ENCODE measurements at places on chromosomes 2 and 18.

- no peak overlapping the region for H3K4me3 ChIP-seq
- no peak for DNase-seq
- H3K4me1 ChIP-seq: no peaks in the 10 kb centered on the region
- H3K27ac ChIP-seq: no peak overlapping the region
Measured at GRCh38 chr2:234879671-234880455, 72.0 kb upstream of the SH3BP4 start.

- H3K36me3 ChIP-seq: no peaks in the 10 kb centered on the region
- H3K4me1 ChIP-seq: no peaks in the 10 kb centered on the region
- no peak for DNase-seq
- H3K4me3 ChIP-seq: no peak overlapping the region
- H3K27ac ChIP-seq: no peak overlapping the region
Measured at GRCh38 chr2:150476286-150476685, 11.2 kb downstream of the RND3 start.

GRCh38 chr2:23593752-23594459 lies 208.9 kb downstream of the KLHL29 start:
- H3K27ac ChIP-seq: no peak overlapping the region
- no peaks in the 10 kb centered on the region for H3K36me3 ChIP-seq
- H3K27me3 ChIP-seq: no peaks in the 10 kb centered on the region
- no peak overlapping the region for H3K4me3 ChIP-seq
- no peak for DNase-seq

- no peak overlapping the region for H3K27ac ChIP-seq
- peaks cover 19% of the 10 kb centered on the region for H3K4me1 ChIP-seq
- no peaks in the 10 kb centered on the region for H3K36me3 ChIP-seq
- no peaks in the 10 kb centered on the region for H3K27me3 ChIP-seq
- no peak overlapping the region for H3K4me3 ChIP-seq
Measured at GRCh38 chr2:68368654-68369336, 3.7 kb downstream of the PLEK start.

DNA sequence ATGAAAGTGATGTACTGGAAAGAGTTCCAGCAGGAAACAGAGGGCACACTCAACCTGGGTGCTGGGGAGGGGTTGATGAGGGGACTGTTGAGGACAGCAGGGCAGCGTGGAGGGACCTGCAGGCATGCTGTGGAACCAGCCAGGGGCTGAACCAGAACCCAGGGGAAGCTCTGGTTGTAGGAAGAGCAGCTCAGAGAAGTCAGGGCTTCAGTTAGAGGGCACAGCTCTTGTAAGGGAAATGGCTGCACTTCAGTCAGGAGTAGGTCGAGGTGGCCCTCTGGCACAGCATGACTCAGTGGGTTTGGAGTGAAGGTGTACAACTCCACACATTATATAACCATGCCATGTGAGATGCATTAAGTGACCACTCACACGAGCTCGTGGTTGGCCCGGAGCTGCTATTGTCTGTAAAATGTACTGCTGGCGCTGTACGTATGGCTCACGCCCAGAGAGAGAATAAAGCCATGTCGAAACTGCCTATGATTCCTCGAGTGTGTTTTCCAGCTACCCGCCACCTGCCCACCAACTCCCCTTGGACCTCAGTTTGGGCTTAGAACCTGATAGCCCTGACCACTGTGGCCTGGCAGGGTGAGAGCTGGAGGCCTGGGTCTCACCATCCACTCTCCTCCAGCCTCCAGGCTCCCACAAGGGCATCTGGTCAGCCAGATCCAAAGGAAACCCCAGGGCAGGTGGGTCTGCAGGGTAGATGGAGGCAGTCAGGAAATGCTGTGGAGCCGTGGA lies 136.5 kb upstream of the HS6ST1 start:
- no peak overlapping the region for H3K27ac ChIP-seq
- DNase-seq: no peak
- no peaks in the 10 kb centered on the region for H3K27me3 ChIP-seq
- no peaks in the 10 kb centered on the region for H3K4me1 ChIP-seq
- H3K36me3 ChIP-seq: no peaks in the 10 kb centered on the region
- no peak overlapping the region for H3K4me3 ChIP-seq

DNA sequence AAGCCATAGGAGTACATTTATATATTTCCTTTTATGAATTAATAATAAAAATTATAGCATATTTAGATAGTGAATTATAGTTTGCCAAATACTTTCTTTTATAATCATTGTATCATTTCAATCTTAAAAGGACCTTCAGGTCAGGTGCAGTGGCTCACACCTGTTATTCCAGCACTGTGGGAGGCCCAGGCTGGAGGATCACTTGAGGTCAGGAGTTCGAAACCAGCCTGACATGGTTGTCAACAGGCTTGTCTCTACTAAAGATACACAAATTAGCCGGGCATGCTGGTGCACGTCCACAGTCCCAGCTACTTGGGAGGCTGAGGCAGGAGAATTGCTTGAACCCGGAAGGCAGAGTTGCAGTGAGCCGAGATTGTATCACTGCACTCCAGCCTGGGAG lies 19.7 kb downstream of the APOB start:
- no peak for DNase-seq
- no peak overlapping the region for H3K4me3 ChIP-seq
- H3K27ac ChIP-seq: no peak overlapping the region
- no peaks in the 10 kb centered on the region for H3K4me1 ChIP-seq
- H3K27me3 ChIP-seq: peaks cover 9% of the 10 kb centered on the region

DNA sequence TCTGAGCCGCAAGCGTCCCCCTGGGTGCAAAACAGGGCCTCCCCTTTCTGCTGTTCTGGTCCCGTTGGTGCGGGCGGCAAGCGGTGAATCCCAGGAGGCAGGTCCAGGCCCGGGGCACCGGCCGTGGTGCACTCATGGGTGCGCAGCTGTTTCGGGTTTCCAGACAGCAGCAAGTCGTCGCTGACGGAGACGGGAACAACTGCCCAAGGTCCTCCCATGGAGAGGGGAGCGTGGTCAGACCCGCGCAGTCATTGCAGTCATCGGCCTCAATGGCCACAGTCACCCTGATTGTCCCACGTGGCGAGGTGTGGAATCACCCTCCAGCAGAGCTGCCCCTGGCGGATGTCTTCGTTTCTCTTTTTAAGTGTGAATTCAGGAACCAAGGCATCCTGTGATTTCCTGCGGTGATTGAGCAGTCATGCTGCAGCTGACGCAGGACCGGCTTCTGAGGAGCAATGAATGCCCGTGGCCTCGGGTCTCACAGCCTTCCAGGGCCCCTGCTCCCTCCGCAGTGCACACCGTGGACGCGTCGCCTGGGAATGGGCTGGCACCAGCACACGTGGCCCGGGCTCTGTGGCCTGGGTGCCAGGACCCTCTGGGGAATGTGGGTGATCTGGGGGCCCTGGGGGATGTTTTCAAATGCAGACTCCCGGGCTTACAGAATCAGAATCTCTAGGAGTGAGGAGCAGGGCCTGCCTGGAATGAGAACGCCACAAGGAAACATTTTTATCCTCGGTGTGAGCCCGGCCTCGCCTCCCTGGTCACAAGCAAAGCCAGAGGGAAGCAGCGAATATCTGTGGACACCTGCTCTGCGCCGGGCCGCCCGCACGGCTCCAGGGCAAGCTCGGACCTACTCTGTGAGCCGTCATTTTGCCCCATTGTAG lies 244.2 kb upstream of the SALL3 start:
- no peak for DNase-seq
- H3K27ac ChIP-seq: no peak overlapping the region
- H3K27me3 ChIP-seq: no peaks in the 10 kb centered on the region
- no peak overlapping the region for H3K4me3 ChIP-seq

DNA sequence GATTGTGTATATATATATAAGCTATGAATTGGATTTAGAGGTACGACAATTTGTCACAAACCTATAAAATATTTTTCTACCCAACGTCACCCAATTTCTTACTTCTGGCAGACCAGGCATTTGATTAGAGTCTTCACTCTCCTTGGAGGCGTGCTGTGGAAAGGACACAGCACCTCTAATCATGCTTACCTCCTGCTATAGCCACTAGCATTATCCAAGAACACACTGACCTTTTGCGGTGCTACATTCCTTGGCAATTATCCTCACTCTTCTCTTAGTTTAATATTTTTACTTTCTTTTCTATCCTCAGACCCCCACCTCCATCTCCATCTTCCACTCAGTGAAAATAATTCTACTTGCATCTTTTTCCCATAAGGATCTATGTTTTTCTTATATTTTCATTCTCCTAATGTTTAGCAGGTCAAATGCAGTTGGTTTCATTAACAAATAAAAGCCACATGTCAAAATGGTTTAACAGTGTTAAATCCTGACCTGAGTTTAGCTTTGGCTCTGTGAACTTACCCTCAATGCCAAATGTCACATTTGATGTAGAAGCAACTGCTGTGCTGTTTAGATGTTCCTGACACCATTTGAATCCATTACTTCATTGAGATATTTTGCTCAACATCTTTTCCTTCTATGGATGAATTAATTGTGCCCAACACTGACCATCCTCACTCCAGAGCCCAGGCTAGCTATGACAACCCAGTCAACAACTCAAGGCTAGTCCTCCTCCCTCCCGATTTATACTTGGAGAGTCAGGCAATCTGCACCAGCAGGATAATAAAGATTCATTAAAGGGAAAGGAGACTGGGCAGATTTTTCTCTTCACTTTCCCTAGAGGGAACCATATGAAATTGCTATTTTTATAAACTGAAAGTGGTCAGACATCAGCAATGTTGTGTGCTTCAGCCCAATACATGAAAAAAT lies 240.5 kb downstream of the MREG start:
- no peaks in the 10 kb centered on the region for H3K27me3 ChIP-seq
- no peak for DNase-seq
- H3K4me3 ChIP-seq: no peak overlapping the region

GRCh38 chr2:2166881-2167280 lies 164.2 kb downstream of the MYT1L start:
- no peak for DNase-seq
- H3K36me3 ChIP-seq: no peaks in the 10 kb centered on the region
- no peak overlapping the region for H3K4me3 ChIP-seq
- H3K27me3 ChIP-seq: no peaks in the 10 kb centered on the region
- H3K4me1 ChIP-seq: no peaks in the 10 kb centered on the region

DNA sequence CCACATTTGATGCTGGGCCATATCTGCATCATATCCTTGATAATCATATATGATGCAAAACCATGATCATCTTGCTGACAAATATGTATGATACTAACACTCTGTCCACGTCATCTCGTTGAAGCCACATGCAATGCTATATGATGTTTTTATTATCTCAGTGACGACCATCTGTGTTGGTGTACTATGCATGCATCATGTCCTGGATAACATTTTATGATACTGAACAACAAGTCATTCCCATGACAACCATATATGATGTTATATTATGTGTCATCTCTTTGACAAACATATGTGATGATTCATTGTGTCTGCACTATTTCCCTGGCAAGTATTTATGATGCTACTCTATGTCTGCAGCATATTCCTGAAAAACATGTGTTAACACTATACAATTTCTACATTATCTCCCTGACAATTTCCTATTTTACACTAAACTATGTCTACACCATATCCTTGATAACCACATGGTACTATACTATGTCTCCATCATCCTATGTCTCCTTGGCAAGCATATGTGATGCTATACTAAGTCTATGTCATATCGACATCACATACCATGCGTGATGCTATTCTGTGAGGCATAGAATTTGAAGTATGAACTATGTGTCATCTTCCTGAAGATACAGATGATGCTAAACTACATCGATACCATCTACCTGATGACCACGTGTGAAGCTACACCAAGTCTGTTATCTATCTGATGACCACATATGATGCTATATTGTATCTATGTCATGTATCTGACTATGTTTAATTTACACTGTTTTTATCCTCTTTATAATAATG lies 37.0 kb downstream of the DAW1 start:
- no peaks in the 10 kb centered on the region for H3K27me3 ChIP-seq
- no peaks in the 10 kb centered on the region for H3K36me3 ChIP-seq
- no peak overlapping the region for H3K27ac ChIP-seq
- no peaks in the 10 kb centered on the region for H3K4me1 ChIP-seq
- H3K4me3 ChIP-seq: no peak overlapping the region

DNA sequence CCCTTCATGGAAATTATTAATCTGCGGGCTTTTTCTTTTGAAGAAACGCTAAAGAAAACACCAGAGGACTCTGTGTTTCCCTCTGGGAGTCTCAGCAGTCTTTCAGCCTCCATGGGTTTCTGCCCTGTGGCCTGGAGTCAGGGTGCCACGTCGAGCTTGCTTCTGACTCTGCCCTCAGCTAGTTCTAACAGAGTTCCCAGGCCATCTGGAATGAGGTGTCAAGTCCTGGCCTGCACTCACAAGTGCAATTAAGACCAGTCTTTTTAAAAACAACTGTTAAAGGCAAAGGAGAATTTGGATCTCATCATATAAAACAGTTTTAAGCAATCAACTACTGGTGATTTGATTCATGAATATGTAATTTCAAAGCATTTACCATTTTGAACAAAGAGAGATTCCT lies 157.3 kb downstream of the RHBDD1 start:
- no peaks in the 10 kb centered on the region for H3K27me3 ChIP-seq
- H3K27ac ChIP-seq: no peak overlapping the region
- no peaks in the 10 kb centered on the region for H3K4me1 ChIP-seq
- H3K4me3 ChIP-seq: no peak overlapping the region

- H3K27me3 ChIP-seq: peaks cover 2% of the 10 kb centered on the region
- no peak overlapping the region for H3K27ac ChIP-seq
- H3K4me1 ChIP-seq: peaks cover 8% of the 10 kb centered on the region
- no peak for DNase-seq
- no peaks in the 10 kb centered on the region for H3K36me3 ChIP-seq
- no peak overlapping the region for H3K4me3 ChIP-seq
Measured at GRCh38 chr2:104888489-104889258, 34.8 kb downstream of the POU3F3 start.

GRCh38 chr18:40208958-40209357 lies 1746.1 kb upstream of the PIK3C3 start:
- H3K4me3 ChIP-seq: no peak overlapping the region
- H3K36me3 ChIP-seq: no peaks in the 10 kb centered on the region
- no peak overlapping the region for H3K27ac ChIP-seq

GRCh38 chr18:74082742-74083556 lies 64.7 kb downstream of the FBXO15 start:
- H3K4me1 ChIP-seq: peaks cover 16% of the 10 kb centered on the region
- peak overlapping the region; percentile 38 for H3K4me3 ChIP-seq

DNA sequence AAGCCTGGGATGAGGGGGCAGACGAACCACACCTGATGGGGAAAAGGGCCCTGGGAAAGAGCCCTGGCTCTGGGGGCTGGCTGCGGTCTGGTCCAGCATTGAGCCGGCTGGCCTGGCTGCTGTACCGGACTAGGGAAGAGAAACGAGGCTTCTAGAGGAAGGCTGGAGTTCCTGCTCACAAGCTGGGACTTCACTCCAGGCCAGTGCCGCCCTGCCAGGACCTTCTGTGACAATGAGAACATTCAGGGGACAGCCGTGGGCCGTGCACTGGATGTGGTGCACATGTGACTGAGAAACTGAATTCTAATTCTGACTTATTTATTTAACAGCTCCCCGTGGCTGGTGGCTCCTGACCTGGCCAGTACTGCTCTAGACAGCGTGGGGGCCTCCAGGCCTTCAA lies 269.3 kb downstream of the HDAC4 start:
- no peak overlapping the region for H3K27ac ChIP-seq
- DNase-seq: no peak
- H3K36me3 ChIP-seq: peaks cover 95% of the 10 kb centered on the region

DNA sequence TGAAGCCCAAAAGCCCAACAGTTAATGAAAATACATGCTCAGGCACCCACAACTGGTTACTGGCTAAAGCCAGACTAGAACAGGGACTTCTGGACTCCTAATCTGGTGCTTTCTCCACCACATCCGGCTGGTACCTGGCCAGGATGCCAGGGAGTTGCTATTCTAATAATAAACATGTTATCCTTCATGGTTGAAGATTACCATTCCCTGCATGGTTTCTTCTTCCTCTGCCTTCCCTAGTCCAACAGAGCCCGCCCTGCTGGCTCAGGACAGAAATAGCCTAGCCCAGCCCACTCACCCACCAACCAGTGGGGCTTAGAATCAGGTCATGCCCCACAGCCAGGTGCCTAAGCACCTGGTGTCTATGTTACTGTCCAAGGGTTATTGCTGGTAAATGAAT lies 184.2 kb downstream of the TMEM247 start:
- no peaks in the 10 kb centered on the region for H3K36me3 ChIP-seq
- no peak for DNase-seq
- H3K27me3 ChIP-seq: peaks cover 8% of the 10 kb centered on the region
- no peak overlapping the region for H3K27ac ChIP-seq
- no peaks in the 10 kb centered on the region for H3K4me1 ChIP-seq
